ENCODE measurements at places on chromosomes 2 and 18.

GRCh38 chr18:28041366-28041765 is 135.6 kb downstream of the CDH2 start:
- peak; percentile 11 for DNase-seq

- no peak for DNase-seq
Measured at GRCh38 chr18:36821681-36822080, 7.1 kb downstream of the TPGS2 start.

GRCh38 chr2:7676714-7677113 is 759.5 kb downstream of the RNF144A start:
- DNase-seq = no peak

GRCh38 chr2:212264187-212264586 is 274.4 kb downstream of the ERBB4 start:
- no peak for DNase-seq

DNA sequence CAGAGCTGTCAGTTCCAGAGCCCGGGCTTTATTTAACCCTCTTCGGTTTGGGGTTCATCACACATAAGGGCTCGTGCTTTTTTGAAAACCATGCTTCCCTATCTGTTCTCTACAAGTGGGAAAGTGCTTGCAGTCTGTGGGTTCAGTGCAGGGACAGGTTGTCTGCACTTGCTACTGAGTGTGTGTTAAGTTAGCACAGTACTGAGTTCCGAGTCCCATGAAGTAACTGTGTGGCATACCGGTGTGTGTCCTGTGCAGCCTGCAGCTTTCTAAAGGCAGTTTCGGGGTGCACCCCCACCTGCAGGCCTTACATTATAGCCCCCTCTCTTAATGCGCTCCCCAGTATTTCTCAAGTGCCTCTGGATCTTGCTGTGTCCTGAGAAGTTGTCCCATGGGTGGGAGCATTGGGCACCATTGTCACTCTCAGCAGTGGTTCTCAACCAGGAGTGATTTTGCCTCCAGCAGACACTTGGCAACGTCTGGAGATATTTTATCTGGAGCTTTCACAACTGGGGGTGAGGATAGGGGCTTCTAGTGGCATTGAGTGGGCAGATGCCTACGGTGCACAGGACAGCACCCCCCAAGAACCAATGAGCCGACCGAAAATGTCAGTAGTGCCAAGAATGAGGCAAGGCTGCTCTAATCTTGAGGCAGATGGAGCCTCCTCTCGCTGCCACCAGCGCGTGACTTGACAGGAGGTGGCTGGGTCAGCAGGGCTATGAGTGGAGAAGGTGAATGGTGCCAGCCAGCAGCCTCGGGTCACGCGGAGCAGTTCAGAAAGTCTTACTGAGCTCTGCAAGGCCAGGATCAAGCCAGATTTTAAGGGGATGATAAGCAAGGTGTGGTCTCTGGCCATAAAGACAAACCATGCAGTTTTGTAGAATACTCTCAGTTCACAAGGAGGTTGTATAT is 152.2 kb downstream of the SMAD7 start:
- no peak for DNase-seq

DNA sequence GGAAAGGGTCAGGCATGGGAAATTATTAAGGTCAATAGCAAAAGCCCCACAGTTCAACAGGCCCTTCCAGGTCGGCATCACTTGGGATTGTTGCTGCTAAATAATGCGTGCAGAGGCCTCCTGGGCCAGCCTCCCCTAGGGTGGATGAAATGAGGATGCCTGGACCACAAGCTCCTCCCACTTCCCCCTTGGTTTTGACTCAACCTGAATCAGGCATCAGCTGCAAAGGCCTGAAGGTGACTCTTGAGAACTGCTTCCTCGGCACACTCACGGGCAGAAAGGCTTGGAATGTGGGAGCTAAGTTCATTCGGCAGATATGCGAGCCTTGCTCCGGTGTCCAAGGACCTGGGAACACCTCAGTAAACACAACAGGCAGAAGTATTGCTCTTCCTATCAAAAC is 69.3 kb downstream of the MBP start:
- peak; percentile 34 for DNase-seq
